ENCODE measurements at places on chromosomes 2 and 18.

DNA sequence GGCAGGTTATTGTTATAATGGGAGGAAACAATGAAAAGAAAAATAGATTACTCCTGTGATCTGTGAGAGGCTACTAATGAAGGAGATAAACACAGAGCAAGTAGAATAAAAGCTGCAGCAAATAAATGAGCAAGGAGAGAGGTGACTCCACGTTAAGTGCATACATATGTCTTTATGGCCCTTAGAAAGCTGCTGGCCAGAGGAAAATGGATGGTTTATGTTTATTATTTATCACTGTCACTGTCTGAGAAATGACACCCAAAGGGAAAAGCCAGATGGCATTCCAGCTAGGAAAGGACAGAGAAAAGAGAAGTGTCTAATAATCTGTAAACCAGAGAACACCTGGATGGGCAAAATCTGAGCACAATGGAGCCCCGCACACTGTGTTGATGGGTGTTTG, 122.9 kb upstream of the DDX18 start:
- H3K4me1 ChIP-seq: no peaks in the 10 kb centered on the region
- H3K27ac ChIP-seq: no peak overlapping the region
- no peak for DNase-seq
- H3K36me3 ChIP-seq: no peaks in the 10 kb centered on the region
- no peaks in the 10 kb centered on the region for H3K27me3 ChIP-seq

DNA sequence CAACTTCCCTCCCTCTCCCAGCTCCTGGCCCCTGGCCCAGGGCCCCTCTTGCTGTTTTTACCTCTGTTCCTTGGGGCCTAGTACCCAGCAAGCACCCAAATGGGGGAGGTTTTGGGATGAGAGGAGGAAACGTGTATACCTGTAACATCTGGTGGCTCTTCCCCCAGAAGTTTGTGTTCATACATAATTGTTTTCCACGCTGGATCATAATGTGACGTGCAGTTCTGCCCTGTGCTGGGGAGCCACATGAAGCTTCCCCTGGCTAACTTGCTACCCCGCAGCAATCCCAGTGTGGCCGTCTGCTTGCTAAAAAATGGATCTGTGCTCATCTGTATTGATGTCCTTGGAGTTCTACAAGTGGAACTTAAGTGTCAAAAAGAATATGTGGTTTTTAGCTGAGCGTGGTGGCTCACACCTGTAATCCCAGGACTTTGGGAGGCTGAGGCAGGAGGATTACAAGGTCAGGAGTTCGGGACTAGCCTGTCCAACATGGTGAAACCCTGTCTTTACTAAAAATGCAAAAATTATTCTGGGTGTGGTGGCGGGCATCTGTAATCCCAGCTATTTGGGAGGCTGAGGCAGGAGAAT, 36.5 kb downstream of the ANO7 start:
- no peak for DNase-seq
- H3K4me3 ChIP-seq: no peak overlapping the region
- no peak overlapping the region for H3K27ac ChIP-seq

GRCh38 chr18:63259567-63260379, 59.8 kb downstream of the BCL2 start:
- peaks cover 55% of the 10 kb centered on the region for H3K36me3 ChIP-seq
- H3K27me3 ChIP-seq: no peaks in the 10 kb centered on the region
- H3K4me3 ChIP-seq: no peak overlapping the region
- no peak for DNase-seq
- H3K27ac ChIP-seq: no peak overlapping the region

- no peaks in the 10 kb centered on the region for H3K36me3 ChIP-seq
- H3K4me3 ChIP-seq: peak overlapping the region; percentile 78
- H3K27ac ChIP-seq: peak overlapping the region; percentile 73
- DNase-seq: peak; percentile 84
- H3K4me1 ChIP-seq: peaks cover 22% of the 10 kb centered on the region
- peaks cover 13% of the 10 kb centered on the region for H3K27me3 ChIP-seq
These were observed 11.9 kb upstream of the MLPH start for GRCh38 chr2:237474931-237475703.

DNA sequence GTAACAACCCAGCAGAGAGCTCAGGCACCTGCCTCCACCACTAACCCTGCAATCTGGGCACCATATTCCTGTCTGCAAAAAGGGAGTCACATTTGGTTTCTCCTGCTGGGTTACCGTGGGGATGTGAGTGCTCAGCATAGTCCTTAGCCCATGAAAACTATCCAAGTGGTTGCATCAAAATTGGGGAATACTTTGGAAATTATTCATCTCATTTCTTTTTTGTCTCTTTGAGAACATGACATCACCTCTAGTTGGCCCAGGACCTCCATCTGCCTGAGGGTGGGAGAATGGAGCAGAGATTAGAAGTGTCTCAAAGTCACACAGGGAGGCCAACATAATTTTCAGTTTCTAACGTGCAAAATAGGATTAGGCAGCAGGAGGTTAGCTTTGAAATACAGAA, 19.3 kb upstream of the SPP2 start:
- no peak overlapping the region for H3K27ac ChIP-seq
- no peak for DNase-seq
- peaks cover 7% of the 10 kb centered on the region for H3K27me3 ChIP-seq
- no peaks in the 10 kb centered on the region for H3K4me1 ChIP-seq
- H3K4me3 ChIP-seq: no peak overlapping the region

GRCh38 chr2:60408811-60409530, 144.5 kb downstream of the BCL11A start:
- no peaks in the 10 kb centered on the region for H3K27me3 ChIP-seq
- H3K4me3 ChIP-seq: no peak overlapping the region
- peaks cover 11% of the 10 kb centered on the region for H3K4me1 ChIP-seq
- DNase-seq: no peak

GRCh38 chr2:105329197-105329554, 359 bp downstream of the TGFBRAP1 start:
- peak; percentile 28 for DNase-seq
- peaks cover 25% of the 10 kb centered on the region for H3K4me1 ChIP-seq
- H3K4me3 ChIP-seq: peak overlapping the region; percentile 41
- H3K27me3 ChIP-seq: no peaks in the 10 kb centered on the region
- H3K36me3 ChIP-seq: peaks cover 3% of the 10 kb centered on the region

All from DND-41 (cell line).